ENCODE measurements at places on chromosomes 3 and 15.

DNA sequence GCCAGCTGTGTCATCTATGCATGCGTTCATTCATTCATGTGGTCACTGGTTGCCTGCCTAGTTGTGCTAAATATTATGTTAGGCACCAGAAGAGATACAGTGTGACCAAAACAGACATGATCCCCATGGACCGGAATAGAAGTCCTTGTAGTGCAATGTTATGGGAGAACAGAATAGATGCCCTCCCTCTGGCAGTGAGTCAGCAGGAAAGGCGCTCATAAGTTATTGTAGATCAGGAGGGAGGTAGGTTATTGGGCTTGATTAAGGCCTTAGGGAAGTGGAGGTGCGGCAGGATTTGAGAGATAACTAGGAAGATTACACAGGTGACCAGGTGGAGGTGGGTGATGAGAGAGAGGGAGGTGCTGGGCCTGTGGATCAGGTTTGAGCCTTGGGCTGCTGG is 5.2 kb downstream of the MCTP2 start:
- no peak for DNase-seq

DNA sequence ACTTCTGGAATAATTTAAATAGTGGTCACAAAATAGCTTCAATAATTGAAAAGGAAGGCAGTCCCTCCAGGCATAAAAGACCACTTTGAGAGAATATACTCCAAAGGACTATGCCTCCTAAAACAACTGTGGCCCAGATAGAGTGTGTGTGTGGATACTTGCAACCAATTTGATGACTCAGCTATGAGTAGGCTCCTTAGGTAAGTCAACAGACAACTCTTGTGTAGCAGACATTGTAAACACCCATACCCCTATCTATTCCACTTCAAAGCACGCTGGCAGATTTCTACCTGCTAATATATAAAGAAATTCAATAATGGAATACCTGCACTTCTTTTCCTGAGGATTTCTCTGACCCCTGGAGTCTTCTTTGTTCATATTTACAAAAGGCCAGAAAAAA is 254.5 kb downstream of the NEK10 start:
- DNase-seq, result no peak

DNA sequence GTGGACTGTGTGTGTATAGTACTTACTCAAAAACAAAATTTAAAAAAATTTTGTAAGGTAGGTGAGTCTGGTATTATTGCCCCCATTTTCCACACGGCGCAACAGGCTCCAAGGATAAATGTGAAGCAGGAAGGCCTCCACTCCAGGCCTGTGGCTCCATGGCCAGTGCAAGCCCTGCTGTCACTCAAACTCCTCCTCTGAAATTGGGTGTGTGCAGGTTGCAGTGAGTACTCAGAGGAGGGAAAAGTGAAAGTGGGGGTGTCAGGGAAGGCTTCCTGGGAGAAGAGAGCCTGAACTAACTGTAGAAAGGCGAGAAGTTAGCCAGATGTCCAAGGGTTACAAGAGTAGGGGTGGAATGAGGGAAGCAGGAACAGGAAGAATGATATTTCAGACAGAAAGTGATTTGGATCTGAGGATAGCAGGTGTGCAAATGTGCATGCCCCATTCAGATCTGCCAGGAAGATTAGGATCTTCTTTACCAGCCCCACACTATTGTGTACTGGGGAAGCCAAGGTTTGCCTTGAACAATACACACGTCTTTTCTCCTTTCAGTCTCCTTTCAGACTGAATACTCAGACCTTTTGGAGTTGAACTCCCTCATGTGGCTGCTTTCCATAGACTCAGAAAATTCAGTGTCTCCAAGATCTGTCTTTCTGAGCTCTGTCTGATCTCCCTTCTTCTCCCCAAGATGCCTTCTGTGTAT is 48.7 kb upstream of the RYK start:
- peak; percentile 46 for DNase-seq

DNA sequence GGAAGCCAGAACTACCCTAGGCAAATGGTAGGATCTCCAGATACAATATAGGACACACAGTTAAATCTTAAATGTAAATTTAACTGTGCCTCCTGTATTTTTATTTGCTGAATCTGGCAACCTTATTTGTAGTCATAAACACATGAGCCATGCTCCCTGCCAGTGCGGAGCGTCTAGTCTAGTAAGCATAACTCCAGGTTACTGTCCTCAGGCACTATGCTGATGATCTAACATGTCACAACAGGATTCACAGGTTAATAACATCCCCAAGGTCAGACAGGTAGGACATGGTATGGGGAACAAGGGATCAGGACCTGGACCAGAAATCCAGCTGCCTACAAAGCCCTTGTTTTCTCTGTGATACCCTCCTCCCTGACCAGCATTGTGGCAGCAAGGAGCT is 305.1 kb downstream of the CACNA2D3 start:
- no peak for DNase-seq

DNA sequence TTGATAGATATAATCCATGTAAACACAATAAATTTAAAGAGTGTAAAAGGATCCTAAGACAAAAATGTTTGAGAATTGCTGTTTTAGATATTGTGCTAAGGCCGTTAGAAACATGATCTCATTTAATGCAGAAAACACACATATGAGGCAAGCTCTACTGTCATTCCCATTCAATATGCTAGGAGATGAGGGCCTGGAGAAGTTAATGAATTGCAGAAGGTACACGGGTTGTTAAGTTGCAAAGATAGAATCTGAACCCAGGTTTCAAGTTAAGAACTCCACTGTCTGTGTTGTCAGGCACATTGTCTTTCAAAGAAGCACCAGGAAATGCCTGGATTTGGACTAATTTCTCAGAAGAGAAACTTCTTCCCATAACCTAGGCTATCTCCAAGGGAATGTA is 65.1 kb upstream of the SAMMSON start:
- DNase-seq, result no peak

DNA sequence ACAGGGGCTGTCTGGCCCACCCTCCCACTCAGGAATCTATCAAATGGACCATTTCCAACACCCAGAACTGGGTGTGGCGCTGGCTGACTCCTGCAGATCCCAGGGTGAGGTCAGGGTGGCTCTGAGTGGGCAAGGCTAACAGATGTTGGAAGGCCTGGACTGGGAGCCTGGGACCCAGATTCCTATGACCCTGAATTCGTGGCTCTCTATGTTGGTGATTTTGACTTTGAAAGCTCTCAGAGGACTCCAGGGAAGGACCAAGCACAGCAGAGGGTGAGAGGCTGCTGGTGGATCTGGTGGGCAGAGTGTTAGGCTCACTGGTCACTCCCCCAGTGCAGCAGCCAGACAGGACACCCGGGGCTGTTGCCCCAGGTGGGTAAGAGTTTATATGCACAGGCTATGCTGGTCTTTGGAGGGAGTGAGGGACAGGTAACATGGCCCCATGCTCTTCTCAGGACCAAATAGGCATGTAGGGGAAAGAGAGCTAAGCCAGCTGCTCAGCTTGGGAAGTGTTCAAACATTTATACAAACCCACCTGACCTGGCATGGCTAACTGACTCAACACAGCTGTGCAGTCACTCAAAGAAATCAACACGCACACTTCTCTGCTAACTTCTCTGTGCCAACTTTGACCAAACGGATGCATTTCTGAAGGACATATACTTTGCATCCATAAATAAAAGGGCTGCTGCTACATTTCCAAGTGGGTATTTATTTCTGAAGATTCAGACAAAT is 62.6 kb upstream of the RAB6B start:
- DNase-seq, result no peak

DNA sequence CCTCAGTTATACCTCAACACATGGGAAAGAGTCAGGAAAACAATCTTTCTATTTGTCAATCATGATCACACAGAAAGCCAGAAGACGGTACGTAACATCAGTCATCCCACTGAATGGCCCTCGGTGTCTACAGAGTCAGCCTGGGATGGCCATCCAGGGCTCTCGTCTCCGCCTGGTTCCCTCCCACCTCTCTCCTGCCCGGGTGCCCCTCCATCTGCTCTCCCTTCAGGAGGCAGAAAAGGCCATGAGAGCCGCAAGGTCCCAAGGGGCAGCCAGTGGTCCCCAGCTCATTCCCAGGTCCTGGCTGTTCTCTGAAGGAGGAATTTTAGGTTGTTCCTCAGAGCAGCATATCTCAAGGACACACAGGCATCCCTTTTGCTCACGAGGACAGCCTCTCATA is 4.4 kb upstream of the LRRC15 start:
- DNase-seq, result no peak

DNA sequence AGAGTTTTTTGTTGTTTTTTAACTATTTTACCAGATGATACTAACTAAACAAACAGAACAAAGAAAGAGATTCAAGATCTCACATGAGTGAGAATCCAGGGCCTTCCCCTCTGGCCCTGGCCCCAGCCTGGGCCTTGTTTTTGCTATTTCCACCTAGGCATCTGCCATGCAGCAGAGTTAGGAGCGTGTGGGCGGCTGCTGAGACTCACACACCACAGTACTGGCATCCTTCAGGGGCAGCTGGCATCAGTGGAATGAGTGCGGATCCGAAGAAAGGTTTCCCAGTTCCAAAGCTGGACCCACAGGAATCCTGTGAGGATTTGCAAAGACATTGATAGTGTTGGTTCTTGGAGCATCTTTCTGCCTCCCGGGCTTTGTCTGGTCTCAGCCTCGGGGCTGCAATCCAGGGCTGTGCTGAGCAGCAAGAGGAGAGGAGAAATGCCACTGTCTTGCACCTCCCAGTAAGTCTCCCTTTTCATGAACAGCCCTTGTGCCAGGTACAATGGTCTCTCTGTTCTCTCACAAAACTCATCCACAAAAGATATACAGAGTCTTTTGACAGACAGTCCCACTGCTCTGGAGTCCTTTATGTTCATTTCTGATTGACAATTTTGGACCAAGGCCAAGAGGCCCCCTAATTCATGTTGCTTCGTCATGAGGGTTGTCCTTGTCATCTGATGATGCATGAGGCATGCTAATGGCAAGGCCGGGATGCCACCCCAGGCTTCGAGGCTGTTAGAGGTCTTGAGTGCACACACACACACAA is 46.6 kb downstream of the APH1B start:
- DNase-seq, result peak; percentile 29

- DNase-seq, result no peak
Measured at GRCh38 chr15:78750566-78750965, 60.7 kb downstream of the ADAMTS7 start.

DNA sequence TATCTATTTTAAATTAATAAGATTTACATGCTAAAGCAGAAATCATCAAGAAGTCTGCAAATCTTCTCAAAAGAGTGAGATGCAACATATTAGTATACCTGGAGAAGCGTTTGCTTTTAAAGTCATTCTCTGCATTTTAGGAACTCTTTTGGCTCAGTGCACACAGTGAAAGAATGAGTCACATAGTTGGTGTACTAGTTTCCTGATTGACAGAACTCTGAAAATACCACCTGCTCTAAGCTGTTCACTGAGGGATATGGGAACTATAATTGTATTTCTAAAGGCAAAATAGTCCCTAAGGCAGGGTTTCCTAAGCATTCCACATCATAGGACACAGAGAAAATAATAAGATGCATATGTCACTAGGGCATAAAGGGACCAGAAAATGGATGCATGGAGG is 838.5 kb downstream of the DIPK2A start:
- no peak for DNase-seq

DNA sequence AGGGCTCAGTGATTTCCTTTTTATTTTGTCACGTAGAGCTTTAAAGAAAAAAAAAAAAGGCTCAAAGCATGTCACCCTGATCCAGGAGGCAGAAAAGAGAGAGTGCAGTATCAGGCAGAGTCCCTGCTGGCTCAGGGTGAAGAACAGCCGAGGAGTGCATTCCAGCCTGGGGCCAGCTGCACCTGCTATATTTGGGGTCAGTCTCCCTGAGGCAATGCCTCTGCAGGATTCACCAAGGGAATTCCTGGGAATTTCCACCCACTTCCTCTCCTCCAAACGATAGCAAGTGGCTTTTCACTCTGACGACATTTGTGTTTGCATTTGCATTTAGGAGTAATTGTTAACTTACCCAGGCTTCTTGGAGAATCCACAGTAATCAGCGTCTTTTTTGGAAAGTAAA is 202.9 kb upstream of the CTNNB1 start:
- DNase-seq, result no peak

DNA sequence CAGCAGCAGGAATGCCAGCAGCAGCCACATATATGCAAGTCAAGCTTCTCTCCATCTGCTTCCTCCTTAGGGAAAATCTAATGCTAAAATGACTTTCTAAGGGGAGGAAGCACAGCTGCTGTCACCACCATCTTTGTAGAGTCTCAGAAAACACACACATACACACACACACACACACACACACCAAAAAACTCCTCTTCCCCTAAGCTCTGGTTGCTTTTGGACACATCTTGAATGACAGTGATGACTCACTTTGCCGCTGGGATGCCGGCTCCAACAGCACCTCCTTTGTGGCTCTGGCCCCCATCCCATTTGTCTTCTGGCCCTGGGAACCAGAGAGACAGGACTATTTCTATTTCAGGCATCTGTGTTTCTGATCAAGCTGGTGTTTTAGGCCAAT is 124.8 kb upstream of the GOLIM4 start:
- DNase-seq, result no peak

DNA sequence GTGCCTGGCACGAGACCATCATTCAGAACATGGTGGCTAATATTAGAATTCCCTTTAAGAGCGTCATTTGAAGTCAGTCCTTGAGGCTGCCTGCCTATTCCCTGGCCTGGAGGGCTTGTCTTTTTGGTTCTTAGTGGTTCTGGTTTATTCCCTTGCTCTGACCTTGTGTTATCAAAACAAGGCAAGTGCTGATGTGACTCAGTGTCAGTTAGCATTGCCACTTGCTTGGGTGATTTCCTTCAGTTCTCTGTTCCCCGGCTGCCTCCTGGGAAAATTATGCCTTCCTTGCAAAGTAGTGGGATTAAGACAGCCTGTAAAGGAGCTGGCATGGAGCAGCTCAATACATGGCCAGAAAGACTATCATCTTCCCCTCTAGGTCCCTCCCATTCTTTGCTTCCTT is 64.6 kb downstream of the EDEM1 start:
- DNase-seq, result no peak

DNA sequence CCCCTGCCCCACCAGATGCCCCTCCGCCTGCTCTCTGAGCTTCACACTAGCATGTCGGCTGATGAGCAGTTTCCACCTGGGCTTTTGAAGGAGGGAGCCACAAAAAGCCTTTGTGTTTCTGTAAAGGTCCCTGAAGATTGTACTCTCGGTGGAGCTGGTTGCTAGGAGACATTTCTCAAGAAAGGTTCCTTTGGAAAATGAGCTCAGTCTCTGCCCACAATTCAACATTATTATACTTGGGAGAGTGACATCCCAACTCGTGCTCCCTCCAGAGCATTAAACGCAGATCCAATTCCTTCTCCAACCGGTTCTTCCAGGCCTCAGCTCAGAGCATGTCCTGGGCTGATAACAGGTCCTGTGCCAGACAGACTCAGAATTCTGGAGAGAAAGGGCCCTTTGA is 26.8 kb upstream of the FAM107A start:
- DNase-seq, result no peak

DNA sequence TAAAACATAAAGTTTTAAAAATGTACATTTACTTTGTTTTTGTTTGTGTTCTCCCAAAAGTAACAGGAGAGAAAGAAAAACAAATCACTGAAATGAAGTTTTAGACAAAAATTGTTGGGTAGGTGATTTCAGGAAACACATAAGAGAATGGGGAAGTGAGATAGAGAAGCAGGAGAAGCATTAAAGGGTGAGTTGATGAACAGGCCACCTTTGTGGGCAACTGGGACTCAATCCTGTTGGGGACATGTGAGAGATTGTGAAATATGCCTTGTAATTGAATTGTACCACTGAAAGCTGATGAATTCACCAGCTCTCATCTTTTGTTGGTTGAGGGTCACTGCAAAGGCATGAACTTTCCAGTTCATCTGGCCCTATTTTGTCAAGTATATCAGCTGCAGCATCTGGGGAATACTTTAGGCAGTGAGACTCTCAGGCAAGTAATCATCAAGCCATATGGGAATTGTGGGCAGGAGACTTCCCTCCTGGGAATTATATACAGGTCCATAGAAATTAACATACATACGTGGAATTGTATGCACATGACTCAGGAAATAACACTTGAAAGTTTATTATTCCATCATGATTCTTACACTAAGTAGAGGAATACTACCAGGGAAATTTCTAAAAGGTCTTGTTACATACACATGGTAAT is 181.0 kb downstream of the ZBBX start:
- DNase-seq, result no peak

All from AG10803 (cell line).